GM12878 (cell line): ENCODE measurements at places on chromosomes 2 and 18. TPM values are rescaled to one million over a fixed set of nuclear protein-coding genes. Genes with fewer than 3 reads are reported as not detected.

Gene PLEK
- 238 and 239 TPM in 2 replicates for polyA plus RNA-seq

- DNase-seq, result no peak
These were observed 132.4 kb downstream of the TMEM163 start for GRCh38 chr2:134586326-134586965.

DNA sequence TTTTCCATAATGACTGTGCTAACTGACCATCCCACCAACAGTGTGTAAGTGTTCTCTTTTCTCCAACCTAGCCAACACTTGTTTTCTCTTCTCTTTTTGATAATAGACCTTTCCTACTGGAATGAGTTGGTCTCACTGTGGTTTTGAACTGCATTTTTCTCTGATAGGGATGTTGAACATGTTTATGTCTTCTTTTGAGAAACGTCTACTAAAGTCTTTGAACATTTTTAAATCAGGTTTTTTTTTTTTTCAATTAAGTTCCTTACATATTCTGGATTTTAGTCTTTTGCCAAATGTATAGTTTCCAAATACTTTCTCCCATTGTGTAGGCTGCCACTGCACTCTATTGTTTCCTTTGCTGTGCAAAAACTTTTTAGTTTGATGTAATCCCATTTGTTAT lies 405.5 kb upstream of the FIGN start:
- DNase-seq, result no peak

Gene INPP5D
- 101 and 104 TPM in 2 replicates for polyA plus RNA-seq

DNA sequence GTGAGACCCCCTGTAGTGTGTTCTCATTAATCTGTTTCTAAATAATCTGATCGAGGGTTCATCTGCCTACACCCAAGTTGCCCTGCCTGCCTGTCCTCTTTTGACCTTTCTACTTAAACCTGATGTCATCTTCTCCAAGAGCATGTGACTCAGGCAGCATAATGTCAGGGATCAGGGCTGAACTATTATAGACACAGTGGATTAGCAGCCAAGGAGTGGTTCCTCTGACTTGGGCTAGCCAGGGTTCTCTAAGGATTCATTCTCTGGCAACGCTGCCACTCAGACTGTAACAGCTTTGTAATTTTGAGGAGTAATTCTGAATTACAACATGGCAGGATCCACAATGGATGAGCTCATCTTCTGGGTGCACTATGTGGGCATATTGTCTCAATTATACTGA lies 124.0 kb downstream of the MDH1 start:
- DNase-seq, result no peak

DNA sequence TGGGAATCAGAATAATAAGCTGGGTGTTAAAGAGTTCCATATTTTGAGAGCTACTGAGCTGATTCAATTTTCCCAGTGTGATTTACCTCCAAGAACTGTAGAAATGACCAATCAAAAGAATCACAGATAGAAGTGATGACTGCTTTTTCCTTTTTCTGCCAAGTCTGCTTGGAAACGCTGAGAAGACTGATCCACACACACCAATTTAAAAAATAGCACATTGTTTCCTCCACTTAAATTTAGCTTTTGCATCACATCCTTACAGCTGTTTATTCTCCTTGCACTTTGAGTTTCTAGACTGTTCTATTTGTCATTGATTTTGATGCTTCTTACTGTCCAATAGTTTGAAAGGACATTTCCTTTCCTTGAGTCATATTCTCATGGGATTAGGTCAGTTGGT lies 590.3 kb upstream of the CHAC2 start:
- DNase-seq, result no peak

- DNase-seq, result no peak
These were observed 748 bp upstream of the ZNF804A start for GRCh38 chr2:184597571-184597991.

- no peak for DNase-seq
These were observed 230.6 kb downstream of the EIPR1 start for GRCh38 chr2:3146772-3147650.

Gene FIGN
- polyA plus RNA-seq, result not detected in 2 replicates

Gene HOXD8
- not detected in 2 replicates for polyA plus RNA-seq

Gene LCLAT1
- 22.3 and 24.3 TPM in 2 replicates for polyA plus RNA-seq

GRCh38 chr2:110796716-110797301 lies 64.4 kb downstream of the ACOXL start:
- DNase-seq, result no peak

DNA sequence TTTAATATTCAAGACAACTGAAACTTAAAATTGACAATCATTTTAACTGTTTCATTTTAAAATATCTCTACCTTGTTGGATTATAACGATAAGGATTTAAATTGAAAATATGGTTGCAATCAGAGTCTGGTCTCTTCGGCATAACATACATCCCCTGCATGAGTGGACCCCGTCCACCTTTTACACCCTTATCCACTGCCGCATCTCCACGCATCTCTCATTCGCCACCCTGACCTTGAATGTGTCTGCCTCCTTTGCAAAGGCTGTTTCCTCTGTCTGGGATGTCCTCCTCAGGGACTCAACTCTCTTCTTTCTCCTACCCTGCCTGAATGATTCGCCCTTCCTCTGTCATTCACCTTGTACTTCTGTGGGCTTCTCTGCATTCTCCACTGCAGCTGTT lies 87.6 kb downstream of the SPATS2L start:
- DNase-seq, result no peak

GRCh38 chr2:119476301-119477112 lies 44.9 kb downstream of the TMEM37 start:
- no peak for DNase-seq

DNA sequence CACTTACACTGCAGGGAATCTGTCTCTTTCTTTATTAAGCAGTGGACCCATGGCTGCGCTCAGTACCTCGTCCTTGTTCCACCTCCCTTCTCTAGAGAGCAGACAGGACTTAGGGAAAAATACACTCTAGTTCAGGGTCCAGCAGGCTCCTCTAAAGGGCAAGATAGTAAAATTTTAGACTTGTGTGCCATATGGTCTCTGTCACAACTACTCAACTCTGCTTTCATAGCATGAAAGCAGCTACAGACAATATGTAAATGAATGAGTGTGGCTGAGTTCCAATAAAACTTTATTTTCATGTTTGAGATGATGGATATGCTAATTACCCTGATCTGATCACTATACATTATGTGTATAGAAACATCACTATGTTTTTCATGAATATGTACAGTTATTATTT lies 163.1 kb downstream of the BABAM2 start:
- DNase-seq, result no peak

Gene ALPI
- polyA plus RNA-seq, result not detected in 2 replicates

DNA sequence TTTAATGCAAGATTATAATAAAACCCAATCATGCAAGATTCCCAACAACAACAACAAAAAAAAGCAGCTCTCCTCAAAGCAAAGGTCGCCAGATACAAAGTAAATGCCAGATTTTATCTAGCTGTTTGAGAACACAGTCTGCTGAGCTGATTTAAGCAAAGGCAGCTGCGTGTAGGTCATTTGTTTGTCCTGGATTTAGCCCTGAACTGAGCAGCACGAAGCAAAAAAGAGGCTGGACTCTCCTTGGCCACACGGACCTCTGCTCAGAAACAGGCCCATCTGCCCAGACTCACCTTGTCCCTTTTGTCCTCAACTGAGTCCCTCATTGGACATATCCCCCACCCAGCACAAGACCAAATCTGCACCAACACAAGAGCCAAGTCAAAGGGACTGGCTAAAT lies 91.5 kb downstream of the PID1 start:
- no peak for DNase-seq
